ENCODE measurements at places on chromosomes 3 and 15.

DNA sequence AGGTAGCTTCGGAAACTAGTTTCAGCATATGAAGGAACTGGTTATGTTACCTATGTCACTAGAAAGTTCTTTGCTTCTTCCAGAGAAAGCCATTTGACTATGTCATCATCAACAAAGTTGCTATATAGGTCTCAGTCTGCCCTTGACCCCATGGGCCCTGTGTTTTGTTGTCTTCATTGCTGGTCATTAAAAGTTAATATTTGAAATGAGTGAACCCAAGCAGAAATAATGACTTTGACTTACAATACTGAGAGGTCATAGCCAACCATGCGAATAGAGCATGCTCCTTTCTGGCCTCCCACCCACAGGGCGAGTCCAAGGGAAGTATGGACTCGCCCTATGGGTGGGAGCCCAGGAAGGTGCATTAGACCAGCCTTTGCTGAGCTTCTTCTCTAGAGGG is 40.9 kb downstream of the APH1B start:
- no peak for DNase-seq

- no peak for DNase-seq
Observed at GRCh38 chr15:62325597-62325996, 160.5 kb upstream of the C2CD4B start.

DNA sequence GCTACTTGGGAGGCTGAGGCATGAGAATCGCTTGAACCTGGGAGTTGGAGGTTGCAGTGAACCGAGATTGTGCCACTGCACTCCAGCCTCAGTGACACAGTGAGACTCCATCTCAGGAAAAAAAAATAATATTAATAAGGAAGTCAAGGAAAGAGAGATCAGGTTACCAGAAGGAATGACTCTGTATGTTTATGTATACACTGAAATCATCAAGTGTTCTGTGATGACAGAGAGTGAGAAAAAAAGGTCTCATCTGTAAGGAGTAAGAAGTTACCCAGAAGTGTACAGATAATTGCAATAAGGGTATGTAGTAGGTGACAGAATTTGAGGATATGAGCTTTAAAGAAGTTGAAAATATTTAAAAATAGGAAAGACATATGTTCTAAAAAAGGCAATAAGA is 4.3 kb upstream of the CCDC50 start:
- no peak for DNase-seq

DNA sequence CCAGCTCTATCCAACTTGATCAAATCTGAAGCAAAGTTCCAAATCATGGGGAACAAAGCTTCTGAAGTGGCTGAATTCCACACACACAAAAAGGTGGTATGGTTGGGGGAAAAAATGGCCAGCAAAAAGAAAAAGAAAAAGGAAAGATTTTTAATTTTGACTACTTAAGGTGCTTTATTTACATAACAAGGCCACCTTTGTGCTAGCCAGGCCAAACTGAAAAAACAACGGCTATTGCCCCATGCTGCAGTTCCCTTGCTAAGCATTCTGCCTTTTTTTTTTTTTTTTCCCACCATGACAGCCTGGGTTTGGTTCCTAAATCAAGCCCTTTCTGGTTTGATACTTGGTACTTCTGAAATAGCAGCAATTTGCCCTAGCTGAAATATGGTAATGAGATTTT is 66.5 kb upstream of the DAZL start:
- DNase-seq: no peak

- no peak for DNase-seq
Observed at GRCh38 chr15:60733196-60733595, 254.3 kb upstream of the ICE2 start.
